ENCODE measurements at places on chromosomes 16 and 17. TPM values are rescaled to one million over a fixed set of nuclear protein-coding genes. Genes with fewer than 3 reads are reported as not detected.

DNA sequence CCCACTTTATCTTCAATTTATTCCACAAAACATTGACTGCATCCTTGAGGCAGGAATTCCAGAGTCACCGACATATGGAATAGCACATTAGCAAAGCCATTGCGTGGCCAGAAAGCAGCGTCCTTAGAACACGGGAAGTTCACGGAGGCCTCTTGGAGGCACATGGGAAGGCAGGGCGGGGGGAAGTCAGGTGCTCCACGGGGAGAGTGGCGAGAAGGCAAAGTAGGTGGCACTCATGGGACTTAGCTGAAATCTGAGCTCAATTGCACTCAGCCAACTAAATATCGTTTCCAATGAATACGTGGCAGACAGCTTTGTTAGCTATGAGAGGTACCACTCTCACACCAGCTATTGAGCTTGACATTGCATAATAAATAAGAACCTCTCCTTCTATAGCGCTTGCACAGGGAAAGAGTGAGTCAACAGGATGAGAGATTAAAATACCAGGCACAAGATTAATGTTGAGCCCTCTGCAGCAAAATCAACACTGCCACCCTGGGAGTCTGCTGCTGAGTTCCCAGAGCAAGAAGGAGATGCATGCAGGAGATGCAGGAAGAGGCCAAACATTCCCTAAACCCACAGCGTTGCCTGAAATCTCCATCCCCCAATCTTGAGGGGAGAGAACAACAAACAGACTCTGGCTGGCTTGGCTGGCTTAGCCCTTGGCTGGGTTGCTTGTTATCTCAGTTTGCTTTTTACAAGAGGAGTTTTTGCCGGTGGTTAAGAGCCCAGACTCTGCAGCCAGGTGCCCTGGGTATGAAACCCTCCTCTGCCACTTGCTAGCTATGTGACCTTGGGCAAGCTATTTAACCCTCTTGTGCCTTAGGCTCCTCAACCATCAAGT is 28.8 kb downstream of the ABCC12 start:
- H3K4me1 ChIP-seq = no peaks in the 10 kb centered on the region
- no peaks in the 10 kb centered on the region for H3K36me3 ChIP-seq
- H3K4me3 ChIP-seq = no peak overlapping the region
- no peak overlapping the region for H3K27ac ChIP-seq

DNA sequence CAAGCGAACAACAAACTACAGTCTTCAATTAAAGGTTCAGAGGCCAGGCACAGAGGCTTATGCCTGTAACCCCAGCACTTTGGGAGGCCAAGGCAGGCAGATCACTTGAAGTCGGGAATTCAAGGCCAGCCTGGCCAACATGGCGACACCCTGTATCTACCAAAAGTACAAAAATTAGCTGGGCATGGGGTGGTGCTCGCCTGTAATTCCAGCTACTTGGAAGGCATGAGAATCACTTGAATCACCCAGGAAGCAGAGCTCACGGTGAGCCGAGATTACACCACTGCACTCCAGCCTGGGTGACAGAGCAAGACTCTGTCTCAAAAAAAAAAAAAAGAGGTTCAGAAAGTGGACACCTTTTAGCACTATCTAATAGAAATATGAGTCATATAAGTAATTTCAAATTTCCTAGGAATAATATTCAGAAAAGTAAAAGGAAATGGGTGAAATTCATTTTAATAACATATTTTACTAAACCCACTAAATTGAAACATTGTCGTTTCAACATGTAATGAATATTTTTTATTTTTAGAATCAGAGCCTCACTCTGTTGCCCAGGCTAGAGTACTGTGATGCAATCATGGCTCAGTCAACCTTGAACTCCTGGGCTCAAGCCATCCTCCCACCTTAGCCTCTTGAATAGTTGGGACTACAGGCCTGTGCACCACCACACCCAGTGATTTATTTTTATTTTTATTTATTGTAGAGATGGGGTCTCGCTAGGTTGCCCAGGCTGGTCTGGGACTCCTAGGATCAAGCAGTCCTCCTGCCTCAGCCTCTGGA is 15.2 kb upstream of the MARCHF10 start:
- no peaks in the 10 kb centered on the region for H3K36me3 ChIP-seq
- DNase-seq = no peak
- no peaks in the 10 kb centered on the region for H3K4me1 ChIP-seq

GRCh38 chr16:69818891-69819545 is 56.9 kb downstream of the WWP2 start:
- no peaks in the 10 kb centered on the region for H3K4me1 ChIP-seq
- H3K36me3 ChIP-seq = no peaks in the 10 kb centered on the region
- H3K4me3 ChIP-seq = no peak overlapping the region
- H3K27me3 ChIP-seq = no peaks in the 10 kb centered on the region

Gene RAB34
- total RNA-seq = 186 TPM

GRCh38 chr16:83713597-83713996 is 94.2 kb upstream of the HSBP1 start:
- no peak overlapping the region for H3K27ac ChIP-seq
- H3K27me3 ChIP-seq = no peaks in the 10 kb centered on the region
- DNase-seq = no peak
- H3K4me1 ChIP-seq = no peaks in the 10 kb centered on the region
- H3K36me3 ChIP-seq = no peaks in the 10 kb centered on the region
- H3K4me3 ChIP-seq = no peak overlapping the region

DNA sequence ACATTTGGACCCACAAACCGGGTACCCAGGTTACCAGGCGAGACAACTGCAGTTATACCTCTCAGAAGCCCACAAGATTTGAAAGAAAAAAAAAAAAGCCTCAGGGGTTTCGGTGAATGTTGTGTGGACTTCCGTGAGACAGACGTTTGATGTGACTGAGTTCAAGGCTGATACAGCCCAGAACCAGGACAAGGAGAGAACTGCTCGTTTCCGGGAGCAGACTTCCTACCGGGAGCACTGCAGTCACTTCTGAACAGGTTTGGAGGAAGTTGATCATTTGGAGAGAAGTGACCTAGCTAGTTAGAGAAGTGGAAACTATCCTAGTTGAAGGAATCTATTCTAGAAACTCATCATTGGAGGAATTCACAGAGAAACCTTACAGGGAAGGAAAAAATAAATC is 847 bp downstream of the CKLF start:
- H3K4me1 ChIP-seq = no peaks in the 10 kb centered on the region
- H3K36me3 ChIP-seq = no peaks in the 10 kb centered on the region
- no peaks in the 10 kb centered on the region for H3K27me3 ChIP-seq
- peak overlapping the region; percentile 64 for H3K4me3 ChIP-seq
- peak overlapping the region; percentile 87 for H3K27ac ChIP-seq
- no peak for DNase-seq

GRCh38 chr17:33179151-33179550 is 113.9 kb downstream of the ASIC2 start:
- H3K36me3 ChIP-seq = no peaks in the 10 kb centered on the region
- H3K4me3 ChIP-seq = no peak overlapping the region
- H3K27ac ChIP-seq = no peak overlapping the region
- no peaks in the 10 kb centered on the region for H3K27me3 ChIP-seq
- no peak for DNase-seq
- no peaks in the 10 kb centered on the region for H3K4me1 ChIP-seq

DNA sequence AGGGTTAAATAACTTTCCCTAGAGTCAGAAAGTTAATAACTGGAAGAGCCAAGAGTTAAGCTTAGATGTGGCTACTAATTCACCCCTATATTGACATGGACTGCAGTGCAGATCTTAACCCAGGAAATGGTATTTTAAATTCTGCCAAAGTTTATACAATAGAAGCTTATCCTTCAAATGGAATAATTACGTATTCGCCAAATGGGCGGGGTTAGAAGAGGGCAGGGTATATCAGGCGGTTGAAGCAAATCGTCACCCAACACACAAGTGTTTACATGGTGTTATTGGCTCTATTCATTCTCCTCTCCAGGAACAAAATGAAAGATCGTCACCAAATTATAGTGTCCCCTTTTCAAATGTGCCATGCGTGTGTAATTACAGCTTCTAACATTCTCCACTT is 182.7 kb downstream of the PRKCB start:
- no peaks in the 10 kb centered on the region for H3K4me1 ChIP-seq
- H3K36me3 ChIP-seq = no peaks in the 10 kb centered on the region
- no peak overlapping the region for H3K4me3 ChIP-seq
- no peaks in the 10 kb centered on the region for H3K27me3 ChIP-seq
- H3K27ac ChIP-seq = no peak overlapping the region
- DNase-seq = no peak

GRCh38 chr17:2235792-2236366 is 67.7 kb downstream of the SMG6 start:
- H3K4me3 ChIP-seq = no peak overlapping the region
- H3K4me1 ChIP-seq = peaks cover 74% of the 10 kb centered on the region
- H3K36me3 ChIP-seq = no peaks in the 10 kb centered on the region
- H3K27ac ChIP-seq = peak overlapping the region; percentile 38

Gene KCTD19
- under 0.01 TPM for total RNA-seq

GRCh38 chr16:5448798-5449197 is 351.2 kb upstream of the EEF2KMT start:
- no peaks in the 10 kb centered on the region for H3K36me3 ChIP-seq

- no peak overlapping the region for H3K27ac ChIP-seq
- H3K4me3 ChIP-seq = no peak overlapping the region
- no peak for DNase-seq
- H3K36me3 ChIP-seq = peaks cover 55% of the 10 kb centered on the region
Observed at GRCh38 chr17:16104189-16104588, 104.6 kb downstream of the TTC19 start.

Gene ZNF205
- total RNA-seq = 17.5 TPM

Gene SDR42E2
- total RNA-seq = not detected

Gene DPEP2
- 2.5 TPM for total RNA-seq

Gene PRR11
- not detected for total RNA-seq

Gene TP53TG3D
- 1.9 TPM for total RNA-seq

Gene CCL5
- total RNA-seq = not detected

GRCh38 chr17:63954402-63955063 is 18.2 kb downstream of the SCN4A start:
- H3K4me3 ChIP-seq = no peak overlapping the region
- no peaks in the 10 kb centered on the region for H3K36me3 ChIP-seq
- no peak for DNase-seq
- H3K4me1 ChIP-seq = no peaks in the 10 kb centered on the region
- H3K27ac ChIP-seq = no peak overlapping the region

- no peak for DNase-seq
- no peak overlapping the region for H3K4me3 ChIP-seq
- H3K27ac ChIP-seq = no peak overlapping the region
- H3K4me1 ChIP-seq = peaks cover 3% of the 10 kb centered on the region
- H3K27me3 ChIP-seq = no peaks in the 10 kb centered on the region
Observed at GRCh38 chr17:79990704-79991103, 45.0 kb downstream of the TBC1D16 start.

Gene HSD17B2
- not detected for total RNA-seq

GRCh38 chr16:57150682-57151330 is 35.0 kb downstream of the PSME3IP1 start:
- no peak overlapping the region for H3K27ac ChIP-seq
- H3K4me1 ChIP-seq = no peaks in the 10 kb centered on the region
- no peaks in the 10 kb centered on the region for H3K36me3 ChIP-seq
- no peaks in the 10 kb centered on the region for H3K27me3 ChIP-seq
- DNase-seq = peak; percentile 47

Measured in sigmoid colon (tissue), 7 donors.